ENCODE measurements at places on chromosomes 1 and 21.

DNA sequence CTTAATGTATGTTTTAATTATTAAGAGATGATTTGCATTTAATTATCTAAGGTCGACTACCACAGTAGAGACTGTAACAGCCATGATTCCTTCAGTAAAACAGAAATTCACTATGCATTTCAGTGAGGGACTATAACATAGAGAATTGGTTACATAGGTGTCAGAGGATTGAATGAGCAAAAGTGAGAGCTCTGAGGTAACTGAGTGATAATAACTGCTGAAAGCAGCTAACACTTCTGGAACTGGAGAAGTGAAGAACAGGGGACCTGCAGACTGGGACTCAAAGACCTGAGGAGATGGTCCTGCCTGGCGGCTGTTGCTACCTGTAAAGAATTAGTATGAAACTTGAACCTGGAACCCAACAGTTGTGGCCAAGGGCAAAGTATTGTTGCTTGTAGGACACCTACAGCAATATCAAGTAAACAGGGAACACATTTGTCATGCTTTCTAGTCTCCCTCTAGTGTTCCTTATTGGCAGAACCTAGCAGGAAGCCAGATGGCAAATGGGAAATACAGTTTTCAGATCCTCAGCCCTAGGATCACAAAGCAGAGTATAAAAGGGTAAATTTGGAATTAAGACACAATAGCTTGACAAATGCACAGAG is 110.6 kb downstream of the HS2ST1 start:
- DNase-seq: no peak

DNA sequence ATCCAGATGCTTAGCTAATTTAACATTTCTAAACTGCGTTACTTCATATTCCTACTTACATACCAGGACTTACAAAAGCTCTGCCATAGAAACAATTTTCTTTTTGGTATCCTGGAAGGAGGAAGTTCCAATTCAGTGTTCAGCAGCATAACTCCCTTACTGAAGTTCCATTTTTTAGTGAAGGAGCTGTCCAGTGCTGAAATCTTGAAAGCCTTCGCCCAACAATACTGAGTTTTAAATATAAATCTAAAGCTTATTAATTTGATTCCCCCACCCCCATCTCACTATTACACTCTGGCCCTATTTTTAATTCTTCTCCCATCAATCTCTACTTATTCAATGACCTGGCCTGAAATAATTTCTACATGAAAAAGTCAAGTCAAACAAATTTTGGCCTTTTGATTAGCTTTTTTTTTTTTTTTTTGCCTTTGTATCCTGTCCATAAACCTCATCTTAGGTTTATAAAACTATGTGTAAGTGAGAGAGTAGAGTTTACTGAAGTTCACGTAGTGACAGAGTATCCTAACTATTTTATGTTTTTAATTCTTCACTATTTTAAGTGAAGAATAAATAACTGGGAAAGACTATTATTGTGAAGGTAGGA is 323.0 kb upstream of the PLD5 start:
- no peak for DNase-seq

GRCh38 chr1:157944663-157945280 is 48.7 kb upstream of the KIRREL1 start:
- DNase-seq: no peak

- DNase-seq: no peak
These were observed 3.5 kb upstream of the RNF220 start for GRCh38 chr1:44401256-44402228.

DNA sequence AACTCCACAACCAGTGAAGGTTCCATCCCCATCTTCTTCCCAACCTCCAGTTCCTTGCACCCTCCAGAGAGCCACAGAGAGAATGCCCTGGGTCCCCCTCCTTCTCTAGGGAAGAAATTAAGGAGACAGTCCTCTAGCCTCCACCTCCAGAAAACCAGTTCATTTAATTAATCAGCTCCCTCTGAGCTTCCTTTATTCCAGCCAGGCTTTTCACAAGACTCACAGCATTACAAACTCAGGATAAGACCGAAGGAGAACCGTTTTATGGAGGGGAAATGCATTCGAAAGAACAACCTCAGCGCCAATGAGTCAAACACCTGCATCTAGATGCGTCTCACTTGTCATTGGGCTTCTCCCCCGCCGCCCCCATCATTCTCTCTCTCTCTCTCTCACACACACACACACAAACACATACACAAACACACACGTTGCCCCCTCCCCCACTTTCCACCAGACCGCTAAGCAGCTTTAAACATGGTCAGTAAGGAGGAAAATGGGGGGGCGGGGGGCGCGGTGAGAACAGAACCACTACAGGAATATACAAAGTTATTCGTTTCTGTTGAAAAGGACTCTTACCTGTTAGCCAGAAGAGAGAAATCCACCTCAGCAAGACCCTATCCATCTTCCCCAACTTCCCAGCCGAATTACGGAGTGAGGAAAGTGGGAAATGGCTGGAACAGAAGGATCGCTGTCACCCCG is 544 bp downstream of the ILDR2 start:
- no peak for DNase-seq

GRCh38 chr1:201321826-201322390 is 38.6 kb downstream of the PKP1 start:
- no peak for DNase-seq

DNA sequence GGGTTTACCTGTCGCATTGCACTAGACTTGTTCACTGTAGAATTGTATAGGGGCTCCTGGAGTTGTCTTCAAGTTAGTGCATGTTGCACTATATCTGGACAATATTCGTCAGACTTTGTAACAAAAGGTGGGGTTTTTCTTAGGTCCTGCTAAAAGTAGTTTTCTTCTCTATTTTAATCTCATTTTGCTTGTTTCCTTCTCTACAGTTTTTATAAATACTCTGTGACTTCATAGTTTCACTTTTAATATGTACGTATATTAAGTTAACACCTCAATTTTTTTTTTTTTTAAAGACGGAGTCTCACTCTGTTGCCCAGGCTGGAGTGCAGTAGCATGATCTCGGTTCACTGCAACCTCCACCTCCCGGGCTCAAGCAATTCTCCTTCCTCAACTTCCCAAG is 26.5 kb upstream of the MRPS6 start:
- DNase-seq: no peak

GRCh38 chr1:234656070-234656895 is 46.3 kb upstream of the IRF2BP2 start:
- DNase-seq: no peak

GRCh38 chr1:59443310-59443709 is 146.4 kb downstream of the FGGY start:
- no peak for DNase-seq

- DNase-seq: no peak
These were observed 140.6 kb downstream of the PEX14 start for GRCh38 chr1:10615332-10615731.

- no peak for DNase-seq
These were observed 152.0 kb upstream of the IGSF21 start for GRCh38 chr1:17955302-17956285.

- DNase-seq: no peak
These were observed 238.6 kb downstream of the FOXD2 start for GRCh38 chr1:47676311-47677054.

- DNase-seq: no peak
These were observed 53.9 kb upstream of the GNG4 start for GRCh38 chr1:235703506-235703905.

DNA sequence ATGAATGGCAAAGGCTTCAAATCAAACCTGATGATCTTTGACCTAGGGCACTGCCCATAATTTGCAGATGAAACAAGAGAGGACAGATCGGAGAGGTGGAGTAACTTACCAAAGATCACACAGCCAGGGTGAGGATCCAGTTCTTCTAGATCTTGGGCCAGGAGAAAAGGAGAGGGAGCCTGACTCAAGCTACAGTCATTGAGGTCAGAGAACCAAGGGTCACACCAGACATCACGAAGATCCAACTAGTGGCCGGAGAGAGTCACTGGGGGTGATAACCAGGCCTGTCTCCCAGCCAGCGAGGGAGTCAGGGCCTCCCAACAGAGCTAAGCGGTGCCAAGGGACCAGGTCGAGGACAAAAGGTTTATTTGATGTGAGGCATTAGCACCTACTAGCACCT is 115.0 kb downstream of the RIPK4 start:
- no peak for DNase-seq

GRCh38 chr1:213656039-213656438 is 331.7 kb upstream of the PROX1 start:
- no peak for DNase-seq

GRCh38 chr1:159205225-159205624 is 550 bp downstream of the ACKR1 start:
- DNase-seq: no peak

GRCh38 chr1:9235096-9235459 is 504 bp downstream of the H6PD start:
- no peak for DNase-seq

DNA sequence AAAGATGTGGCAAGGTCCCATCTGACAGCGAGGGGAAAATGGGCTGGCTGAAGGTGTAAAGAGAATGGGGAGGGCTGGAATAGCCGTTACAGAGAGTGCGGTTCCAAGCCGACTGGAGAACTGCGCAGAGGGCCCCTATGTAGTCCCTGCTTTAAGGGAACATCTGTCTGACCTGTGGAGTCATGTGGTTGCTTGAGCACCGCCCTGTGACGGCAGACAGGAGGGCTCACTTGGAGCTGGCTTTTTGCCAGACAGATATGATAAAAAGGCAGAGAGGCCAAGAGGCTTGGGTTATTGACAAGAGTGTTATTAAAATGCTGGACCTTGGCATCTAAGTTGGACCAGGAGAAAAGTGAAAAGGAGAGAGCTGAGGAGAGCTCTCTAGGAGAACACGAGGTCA is 5.9 kb upstream of the PTPRF start:
- DNase-seq: no peak

DNA sequence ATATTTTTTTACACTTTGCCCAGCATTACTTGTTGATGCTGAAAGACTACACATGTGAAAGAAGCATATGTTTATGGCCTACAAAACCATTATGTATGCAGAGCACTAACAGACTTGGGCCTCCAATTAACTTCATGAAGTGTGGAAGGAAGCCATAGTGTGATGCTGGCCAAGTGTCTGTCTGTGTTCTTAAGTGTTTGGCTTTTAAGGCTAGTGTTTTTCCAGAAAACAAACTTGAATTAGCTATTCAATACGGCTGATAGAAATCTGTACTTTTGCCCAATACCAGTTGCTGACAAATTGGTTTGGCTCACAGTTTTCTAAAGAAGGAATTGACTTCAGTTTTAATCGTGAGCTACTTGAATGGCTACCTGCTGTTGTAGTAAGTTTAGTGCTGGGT is 136.1 kb downstream of the ADGRL2 start:
- DNase-seq: no peak

GRCh38 chr1:12230549-12231275 is 882 bp downstream of the VPS13D start:
- no peak for DNase-seq

- DNase-seq: no peak
These were observed 8.4 kb downstream of the ZYG11A start for GRCh38 chr1:52850951-52851350.

GRCh38 chr21:16571594-16571993 is 841.8 kb downstream of the USP25 start:
- DNase-seq: no peak
